GM23248 (cell line): ENCODE measurements at places on chromosomes 7 and 10.
A peak's percentile ranks its signal among the peaks of the same experiment; 100 is the strongest.

- DNase-seq: no peak
These were observed 62.6 kb downstream of the MEST start for GRCh38 chr7:130554481-130554880.

- no peak for DNase-seq
These were observed 19.0 kb upstream of the ST8SIA6 start for GRCh38 chr10:17473228-17473950.

DNA sequence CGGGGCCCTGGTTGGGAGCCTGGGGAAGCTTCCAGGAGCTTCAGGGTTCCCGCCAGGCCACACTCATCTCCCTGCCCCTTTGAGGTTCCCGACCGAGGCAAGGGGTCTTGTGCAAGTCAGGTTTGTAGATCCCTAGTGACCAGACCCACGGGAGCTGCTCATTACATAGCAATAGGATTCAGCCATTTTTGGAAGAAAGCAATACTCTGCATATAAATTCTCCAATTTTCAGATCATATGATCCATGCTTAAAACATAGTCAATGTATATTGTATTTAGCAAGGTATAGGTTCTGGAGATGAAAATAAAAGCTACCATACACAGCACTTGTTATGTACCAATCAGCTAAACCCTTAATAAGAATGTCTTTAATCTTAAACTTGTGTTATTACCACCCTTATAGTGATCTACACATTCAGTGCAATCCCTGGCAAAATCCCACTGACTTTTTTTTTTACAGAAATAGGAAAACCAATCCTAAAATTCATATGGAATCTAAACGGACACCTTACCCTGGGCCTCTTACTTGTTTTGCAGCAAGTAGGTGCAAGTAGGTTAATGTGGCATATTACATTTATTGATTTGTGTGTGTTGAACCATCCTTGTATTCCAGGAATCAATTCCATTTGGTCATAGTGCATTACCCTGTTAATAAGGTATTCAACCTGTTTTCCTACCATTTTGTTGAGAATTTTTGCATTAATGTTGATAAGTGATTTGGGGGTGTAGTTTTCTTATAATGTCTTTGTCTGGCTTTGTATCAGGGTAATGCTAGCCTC is 13.8 kb upstream of the FKBP9 start:
- no peak for DNase-seq

DNA sequence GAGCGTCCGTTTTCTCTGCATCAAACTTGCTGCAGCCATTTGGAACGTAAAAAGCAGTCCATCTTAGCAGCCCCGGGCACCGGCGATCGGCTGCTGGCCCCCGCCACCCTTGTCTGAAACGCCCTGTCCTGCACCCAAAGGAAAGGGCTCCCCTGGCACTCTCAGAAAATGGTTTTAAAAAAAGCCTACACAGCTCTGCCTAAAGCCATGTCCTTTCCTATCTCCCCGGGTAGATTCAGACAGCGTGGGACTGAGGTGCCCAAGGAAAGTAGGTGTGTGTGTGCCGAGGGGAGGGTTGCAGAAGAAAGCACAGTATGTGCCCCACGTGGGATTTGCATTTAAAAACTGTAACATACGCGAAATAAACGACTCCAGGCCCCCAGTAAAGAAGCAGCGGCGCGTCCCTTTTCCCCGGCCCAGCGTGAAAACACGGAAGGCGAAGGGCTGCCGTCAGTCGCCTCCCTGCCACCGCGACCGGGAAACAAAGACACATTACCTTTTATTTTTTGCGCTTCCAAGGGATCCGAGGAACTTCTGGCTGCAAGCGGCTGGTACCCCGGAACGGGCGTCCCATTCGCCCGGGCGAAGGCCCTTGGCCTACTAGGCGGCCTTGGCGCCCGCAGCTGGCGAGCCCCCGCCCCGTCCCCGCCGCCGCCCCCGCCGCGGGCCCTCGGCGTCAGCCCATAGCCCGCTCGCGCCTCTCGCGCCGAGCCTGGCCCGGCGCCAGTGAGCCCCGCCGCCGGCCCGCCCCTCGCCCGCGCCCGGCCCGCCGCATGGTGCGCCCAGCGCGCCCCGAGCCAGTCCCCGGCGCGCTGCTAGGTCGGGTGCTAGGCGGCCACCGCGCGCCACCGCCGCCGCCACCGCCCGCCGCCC is 304.6 kb downstream of the PRPF18 start:
- DNase-seq: peak; percentile 62

GRCh38 chr7:219581-220150 is 27.3 kb downstream of the FAM20C start:
- no peak for DNase-seq

- no peak for DNase-seq
These were observed 2.0 kb upstream of the SLC16A12 start for GRCh38 chr10:89537364-89537763.

DNA sequence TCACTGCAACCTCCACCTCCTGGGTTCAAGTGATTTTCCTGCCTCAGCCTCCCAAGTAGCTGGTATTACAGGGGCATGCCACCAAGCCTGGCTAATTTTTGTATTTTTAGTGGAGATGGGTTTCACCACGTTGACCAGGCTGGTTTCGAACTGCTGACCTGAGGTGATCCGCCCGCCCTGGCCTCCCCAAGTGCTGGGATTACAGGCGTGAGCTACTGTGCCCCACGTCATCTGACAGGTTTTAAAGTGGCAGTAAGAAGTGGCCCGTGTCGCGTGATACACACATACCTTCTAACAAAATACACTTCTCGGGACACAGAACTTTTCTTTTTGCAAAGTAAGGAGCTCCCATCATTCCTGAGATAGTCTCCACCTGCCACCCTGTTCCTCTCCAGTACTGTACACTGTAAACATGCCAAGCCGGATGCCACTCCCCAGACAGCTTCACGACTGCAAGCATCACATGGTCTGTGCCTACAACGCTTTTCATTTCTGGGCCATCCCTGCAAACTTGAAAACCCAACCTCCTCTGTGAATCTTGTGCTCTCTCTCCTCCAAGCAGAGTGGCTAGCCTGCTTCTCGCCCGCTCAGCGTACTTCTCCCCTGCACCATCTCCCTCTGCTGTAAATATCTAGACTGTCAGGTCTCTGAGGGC is 256.3 kb upstream of the KLF14 start:
- no peak for DNase-seq
